NCI-H2081 (cell line): ENCODE measurements at places on chromosomes 5 and 9.

DNA sequence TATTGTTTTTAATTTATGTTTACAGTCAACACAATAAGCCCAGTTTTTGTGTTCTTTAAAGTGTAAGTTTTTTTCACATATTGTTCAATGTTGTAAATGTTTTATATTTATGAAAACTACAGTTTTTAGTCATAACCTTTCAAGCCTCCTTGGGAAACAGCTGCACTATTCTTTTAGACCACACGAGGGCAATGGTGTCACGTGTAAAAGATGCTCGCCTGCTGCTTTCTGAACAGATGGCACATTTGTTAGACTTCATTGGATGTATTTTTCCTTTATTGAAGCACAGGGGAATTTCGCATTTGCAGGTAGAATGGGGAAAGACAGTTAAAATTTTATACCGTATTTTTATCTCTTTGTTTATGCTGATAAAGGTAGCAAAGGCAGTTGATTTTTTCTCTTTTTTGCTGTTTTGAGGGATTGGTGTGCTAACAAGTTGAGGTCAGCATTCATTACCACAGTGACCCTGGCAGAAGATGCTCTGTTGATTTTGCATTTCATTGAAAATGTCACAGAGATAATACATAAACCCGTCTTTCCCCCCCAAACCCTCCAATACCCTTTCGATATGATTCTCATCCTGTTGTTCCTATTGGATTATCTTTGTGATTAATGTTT is 59.0 kb downstream of the MAT2B start:
- DNase-seq, result peak; percentile 62

DNA sequence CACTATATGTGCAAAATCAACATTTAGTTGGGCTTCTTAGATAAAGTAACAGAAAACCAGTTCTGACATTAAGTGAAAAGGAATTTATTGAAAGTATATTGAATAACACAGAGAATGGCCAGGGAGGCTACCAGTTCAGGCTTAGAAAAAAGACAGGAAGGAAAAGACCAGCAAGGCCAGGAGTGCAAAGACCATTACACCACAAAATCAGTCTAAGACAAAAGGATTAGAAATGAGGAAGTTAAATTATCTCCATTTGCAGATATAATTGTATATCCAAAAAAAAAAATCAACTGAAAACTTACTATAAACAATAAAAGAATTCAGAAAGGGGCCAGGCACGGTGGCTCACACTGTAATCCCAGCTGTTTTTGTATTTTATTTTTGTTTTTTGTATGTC is 4.8 kb upstream of the TEX10 start:
- no peak for DNase-seq

DNA sequence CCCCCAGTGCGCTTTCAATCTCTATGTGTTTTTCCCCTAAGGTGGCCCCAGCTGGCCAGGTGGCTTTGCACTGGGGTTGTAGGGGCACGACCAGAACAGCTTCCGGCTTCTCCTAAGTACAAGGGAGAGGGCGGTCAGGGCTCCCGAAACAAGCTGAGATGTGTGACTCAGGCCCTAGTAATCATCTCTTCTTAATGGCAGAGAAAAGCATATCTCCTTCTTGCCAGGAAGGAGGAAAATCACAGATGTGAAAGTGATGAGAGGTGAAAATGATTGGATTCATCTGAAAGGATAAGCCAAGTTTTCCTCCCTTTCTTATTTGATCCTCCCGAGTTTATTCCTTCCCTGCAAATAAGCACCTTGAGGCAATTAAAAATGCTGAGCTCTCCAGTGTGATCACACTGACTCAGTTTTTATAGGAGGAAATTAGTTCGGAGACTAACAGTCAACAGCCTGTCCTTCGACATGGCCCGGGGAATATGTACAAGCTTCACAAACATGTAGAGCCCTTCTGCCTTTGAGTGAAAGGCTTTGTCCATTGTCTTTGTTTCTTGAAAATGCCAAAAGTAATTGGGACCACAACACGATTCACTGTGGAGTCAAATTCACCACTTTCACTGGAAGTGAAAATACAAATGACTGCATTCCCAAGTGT is 514.8 kb downstream of the PSAT1 start:
- no peak for DNase-seq

- DNase-seq, result no peak
Measured at GRCh38 chr5:175821790-175822211, 49.6 kb upstream of the CPLX2 start.

- no peak for DNase-seq
Measured at GRCh38 chr9:89418882-89419640, 78.9 kb downstream of the SEMA4D start.

DNA sequence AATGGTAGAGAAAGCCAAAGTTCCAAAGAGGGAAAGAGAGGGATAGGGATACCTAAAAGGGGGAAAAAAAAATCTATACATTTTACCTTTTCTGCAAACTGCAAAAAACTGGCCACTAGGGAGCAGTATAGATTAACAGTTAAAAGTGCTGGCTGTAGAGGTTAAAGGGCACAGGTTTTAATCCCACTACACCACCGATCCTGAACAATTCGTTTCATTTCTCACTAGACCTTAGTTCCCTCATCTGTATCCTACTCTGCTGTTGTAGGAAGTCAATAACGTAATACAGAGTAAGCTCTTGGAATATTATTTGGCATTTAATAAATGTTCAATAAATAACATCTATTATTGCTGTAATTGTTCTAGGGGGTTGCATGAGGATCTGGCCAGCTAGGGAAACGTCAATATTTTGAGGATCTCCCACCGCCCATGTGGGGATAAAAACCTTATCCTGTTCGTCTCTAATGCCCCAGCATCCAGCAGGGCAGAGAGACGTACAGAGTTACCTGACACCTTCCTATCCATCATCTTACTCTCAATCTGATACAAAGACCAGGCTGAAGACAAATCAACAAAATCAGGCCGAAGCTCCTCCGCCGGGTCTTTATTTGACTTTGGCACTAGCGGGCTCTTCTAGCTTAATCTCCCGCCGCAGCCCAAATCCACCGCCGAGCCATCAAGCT is 757 bp downstream of the CDC26 start:
- peak; percentile 62 for DNase-seq

DNA sequence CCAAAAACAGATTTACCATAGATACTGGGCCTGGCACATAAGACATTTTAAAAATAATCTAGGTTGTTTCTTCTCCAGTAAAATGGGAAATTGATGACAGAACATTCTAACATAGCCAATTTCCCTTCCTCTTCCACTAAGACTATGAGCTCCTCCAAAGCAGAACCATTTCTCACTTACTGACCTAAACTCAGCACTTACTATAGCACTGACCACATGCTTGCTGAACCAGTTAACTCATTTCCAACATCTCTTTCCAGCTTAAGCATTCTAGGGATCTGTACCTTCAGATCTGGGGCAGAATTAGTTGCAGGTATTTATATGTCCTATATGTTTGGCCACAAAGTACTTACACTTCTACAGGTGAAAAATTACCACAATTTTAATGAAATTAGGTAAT is 58.9 kb downstream of the TTC39B start:
- DNase-seq, result no peak

DNA sequence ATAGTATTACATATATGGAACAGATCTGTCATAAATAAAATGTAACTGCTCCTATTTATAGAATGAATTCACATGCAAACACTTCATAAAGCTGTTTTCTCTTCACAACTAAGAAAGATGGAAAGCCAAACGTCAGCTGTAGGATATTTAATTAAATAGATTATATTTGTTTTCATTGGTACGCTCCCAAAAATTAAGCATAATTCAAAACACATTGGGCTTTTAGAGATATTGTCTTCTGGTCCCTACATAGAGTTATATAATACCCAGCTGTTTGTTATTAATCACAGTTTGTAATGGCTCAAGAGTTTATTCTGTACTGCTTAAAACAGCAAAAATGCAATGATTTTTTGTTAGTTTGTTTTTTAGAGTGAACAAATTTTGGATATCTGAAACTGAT is 61.2 kb downstream of the MRPS30 start:
- no peak for DNase-seq

- DNase-seq, result no peak
Measured at GRCh38 chr5:1999794-2000193, 117.1 kb upstream of the IRX4 start.

- no peak for DNase-seq
Measured at GRCh38 chr5:172877466-172878260, 43.6 kb downstream of the ERGIC1 start.

- DNase-seq, result no peak
Measured at GRCh38 chr9:113674436-113674835, 201.7 kb upstream of the ZNF618 start.

GRCh38 chr5:208449-209114 is 9.4 kb downstream of the CCDC127 start:
- no peak for DNase-seq

- DNase-seq, result no peak
Measured at GRCh38 chr9:98539954-98540353, 168.8 kb downstream of the GABBR2 start.

DNA sequence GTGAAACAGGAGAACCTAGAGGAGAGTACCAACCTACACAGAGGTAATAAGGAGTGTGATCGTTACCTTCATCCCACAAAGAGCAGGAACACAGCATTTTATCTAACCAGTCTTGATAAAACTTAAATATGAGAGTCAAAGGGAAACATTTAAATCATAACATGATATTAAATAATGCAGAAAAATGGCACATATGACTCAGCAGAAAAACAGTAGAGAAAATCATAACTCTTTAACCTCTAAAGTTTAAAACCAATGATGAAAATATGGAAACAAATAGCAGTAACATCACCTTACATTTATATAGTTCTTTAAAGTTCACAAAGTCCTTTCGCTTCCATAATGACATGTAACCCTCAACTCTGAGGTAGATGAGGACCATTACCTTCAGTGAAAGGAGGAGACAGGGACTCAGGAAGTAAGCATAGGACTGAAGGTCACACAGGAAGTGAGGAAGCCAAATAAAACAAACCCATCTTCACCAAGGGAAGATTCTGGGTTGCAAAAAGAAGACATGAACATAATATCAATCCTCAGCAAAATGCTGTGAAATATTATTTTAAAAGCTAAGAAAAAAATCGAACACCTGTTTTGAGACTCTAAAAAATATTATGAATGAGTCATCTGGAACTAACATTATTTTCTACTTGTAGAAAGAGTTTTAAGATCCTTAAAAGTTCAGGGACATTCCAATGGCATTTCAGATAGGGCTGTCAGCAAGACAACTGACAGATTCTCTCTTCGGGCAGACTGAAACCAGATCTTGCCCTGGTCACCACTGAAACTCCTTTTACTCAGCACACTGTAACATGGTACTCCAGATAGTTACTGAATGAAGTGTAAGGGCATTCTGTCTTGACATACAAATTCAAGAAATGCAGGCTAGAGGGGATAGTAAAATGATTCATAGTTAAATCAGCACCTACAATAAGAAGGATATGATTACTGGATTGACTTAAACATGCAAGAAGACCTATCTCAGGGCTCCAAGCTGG is 148.5 kb downstream of the EPB41L4A start:
- no peak for DNase-seq

DNA sequence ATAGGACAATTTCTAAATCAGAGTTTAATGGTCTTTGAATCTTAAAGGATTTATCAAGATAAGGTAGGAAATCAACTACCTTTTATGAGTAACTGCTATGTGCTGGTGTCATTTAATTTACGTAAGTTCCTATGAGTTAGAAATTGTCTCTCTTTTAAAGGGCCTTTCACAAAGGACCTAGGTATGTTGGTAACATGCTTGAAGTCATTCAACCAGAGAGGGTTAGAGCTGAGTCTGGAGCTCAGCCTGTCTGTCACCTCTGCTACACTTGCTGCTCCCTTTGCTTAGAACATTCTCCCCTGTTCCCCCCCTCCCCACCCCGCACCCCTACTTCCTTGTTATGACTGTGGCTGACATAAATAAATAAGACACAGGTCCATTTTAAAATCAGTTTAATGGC is 190.3 kb upstream of the SEMA6A start:
- no peak for DNase-seq

- no peak for DNase-seq
Measured at GRCh38 chr9:108086624-108087023, 597.1 kb upstream of the KLF4 start.

DNA sequence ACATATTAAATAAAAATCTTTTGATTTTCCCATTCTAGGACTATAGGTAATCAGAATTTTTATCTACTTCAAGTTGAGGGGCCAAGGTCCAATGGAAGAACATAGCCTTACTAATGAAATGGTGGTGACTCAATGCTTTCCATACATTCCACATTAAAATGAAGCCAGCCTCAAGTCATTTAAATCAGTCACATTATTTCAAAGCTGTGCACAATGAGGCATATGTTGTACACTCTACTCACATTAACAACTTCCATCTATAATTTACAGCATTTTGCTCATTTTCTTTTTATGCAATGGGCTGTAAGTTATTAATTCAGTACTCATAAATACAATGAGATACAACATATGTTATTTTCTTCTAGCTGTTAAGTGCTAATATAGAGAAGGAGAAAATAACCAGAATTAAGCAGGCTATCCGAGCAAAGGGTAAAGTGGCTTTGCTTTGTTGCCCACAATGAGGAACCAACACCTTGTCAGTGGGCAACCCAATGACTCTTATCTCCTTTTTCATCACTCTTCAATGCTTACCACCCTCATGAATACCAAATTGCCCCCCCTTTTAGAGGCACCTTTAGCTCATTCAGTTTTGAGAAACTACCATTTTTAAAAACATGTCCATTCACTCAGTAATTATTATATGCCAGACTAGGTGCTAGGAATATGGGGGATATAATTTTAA is 52.4 kb downstream of the TTLL11 start:
- no peak for DNase-seq

DNA sequence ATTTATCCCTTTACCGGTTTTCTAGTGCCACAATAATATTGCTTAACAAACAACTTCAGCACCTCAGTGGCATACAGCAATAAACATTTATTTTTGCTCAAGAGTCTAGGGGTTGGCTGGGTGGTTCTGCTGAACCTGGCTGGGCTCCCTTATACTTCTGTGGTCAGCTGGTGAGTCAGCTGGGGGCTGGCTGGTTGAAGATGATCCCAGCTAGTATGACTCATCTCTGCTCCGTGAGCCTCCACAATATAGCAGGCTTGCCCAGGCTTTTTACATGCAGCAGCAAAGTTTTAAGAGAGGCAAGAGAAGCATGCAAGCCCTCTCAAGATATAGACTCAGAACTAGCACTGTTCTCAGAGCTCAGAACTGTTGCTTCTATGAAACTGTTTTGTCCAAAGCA is 523.5 kb upstream of the CLINT1 start:
- DNase-seq, result no peak

GRCh38 chr5:139418793-139419192 is 14.9 kb upstream of the SPATA24 start:
- DNase-seq, result no peak

DNA sequence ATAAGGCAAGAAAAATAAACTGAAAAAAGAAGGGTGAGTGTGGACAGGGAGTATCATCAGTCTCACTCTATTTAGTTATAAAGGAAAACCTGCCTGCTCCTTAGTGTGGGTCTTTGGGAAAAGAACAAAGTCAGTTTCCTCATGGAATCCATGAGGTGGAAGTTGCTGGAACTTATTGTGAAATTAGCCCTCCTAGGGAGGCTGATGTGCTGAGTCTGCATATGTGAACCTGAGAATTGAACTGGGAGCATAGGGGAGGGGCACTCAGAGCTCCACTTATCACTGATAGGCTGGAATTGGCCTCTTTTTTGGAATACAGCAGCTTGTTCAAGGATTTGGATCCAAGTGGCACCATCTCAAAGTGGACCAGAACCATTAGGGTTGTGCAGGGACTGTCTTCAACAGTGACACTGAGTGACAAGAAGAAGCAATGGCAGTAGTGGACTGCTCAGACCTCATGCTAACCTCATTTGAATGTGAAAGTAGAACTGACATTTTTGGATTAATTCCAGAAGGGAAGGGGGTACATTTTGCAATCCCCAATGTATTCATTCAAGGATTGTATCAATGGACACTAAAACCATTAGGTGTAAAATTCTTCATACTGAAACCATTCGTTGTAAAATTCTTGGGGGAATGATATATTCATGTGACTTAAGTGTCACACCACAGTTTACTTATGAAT is 103.6 kb upstream of the KLF9 start:
- DNase-seq, result no peak
